ENCODE measurements at places on chromosomes 1 and 21. TPM values are rescaled to one million over a fixed set of nuclear protein-coding genes. Genes with fewer than 3 reads are reported as not detected.

GPR161 gene
- 0.14 TPM for total RNA-seq

RAB13 gene
- 48.7 TPM for total RNA-seq

IFNLR1 gene
- 7.3 TPM for total RNA-seq

FMO2 gene
- total RNA-seq: not detected

FCRL1 gene
- 1.0 TPM for total RNA-seq

CDC14A gene
- total RNA-seq: 11.2 TPM

SPRR1B gene
- not detected for total RNA-seq

S100A1 gene
- not detected for total RNA-seq

DNA sequence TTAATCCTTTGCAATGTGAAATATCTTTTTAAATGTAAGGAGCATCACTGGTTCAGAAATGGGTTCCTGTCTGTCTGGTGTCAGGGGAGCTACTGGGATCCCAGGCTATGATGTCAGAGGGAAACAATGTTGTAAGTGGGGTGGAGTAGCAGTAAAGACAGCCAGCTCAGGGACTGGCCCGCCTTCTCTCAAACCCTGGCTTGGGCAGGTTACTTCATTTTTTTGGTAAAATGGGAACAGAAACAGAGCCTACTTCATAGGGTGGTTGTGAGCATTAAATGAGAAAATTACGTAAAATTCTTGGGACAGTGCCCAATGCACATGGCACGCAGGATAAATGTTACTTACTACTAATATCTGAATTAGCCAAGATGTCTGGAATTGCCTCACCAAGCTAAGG, 30.7 kb upstream of the IL20 start:
- DNase-seq: no peak
- H3K36me3 ChIP-seq: no peaks in the 10 kb centered on the region
- H3K27me3 ChIP-seq: no peaks in the 10 kb centered on the region
- H3K4me1 ChIP-seq: peaks cover 17% of the 10 kb centered on the region

- no peak overlapping the region for H3K4me3 ChIP-seq
- H3K36me3 ChIP-seq: no peaks in the 10 kb centered on the region
- H3K27me3 ChIP-seq: no peaks in the 10 kb centered on the region
- no peak for DNase-seq
- H3K27ac ChIP-seq: no peak overlapping the region
- no peaks in the 10 kb centered on the region for H3K4me1 ChIP-seq
These were observed 8.1 kb upstream of the MT1HL1 start for GRCh38 chr1:237012361-237012760.

- DNase-seq: no peak
- H3K36me3 ChIP-seq: no peaks in the 10 kb centered on the region
- H3K27ac ChIP-seq: no peak overlapping the region
- no peak overlapping the region for H3K4me3 ChIP-seq
- H3K4me1 ChIP-seq: no peaks in the 10 kb centered on the region
- peaks cover 8% of the 10 kb centered on the region for H3K27me3 ChIP-seq
These were observed 53.9 kb downstream of the LAMC2 start for GRCh38 chr1:183239793-183240525.

DNA sequence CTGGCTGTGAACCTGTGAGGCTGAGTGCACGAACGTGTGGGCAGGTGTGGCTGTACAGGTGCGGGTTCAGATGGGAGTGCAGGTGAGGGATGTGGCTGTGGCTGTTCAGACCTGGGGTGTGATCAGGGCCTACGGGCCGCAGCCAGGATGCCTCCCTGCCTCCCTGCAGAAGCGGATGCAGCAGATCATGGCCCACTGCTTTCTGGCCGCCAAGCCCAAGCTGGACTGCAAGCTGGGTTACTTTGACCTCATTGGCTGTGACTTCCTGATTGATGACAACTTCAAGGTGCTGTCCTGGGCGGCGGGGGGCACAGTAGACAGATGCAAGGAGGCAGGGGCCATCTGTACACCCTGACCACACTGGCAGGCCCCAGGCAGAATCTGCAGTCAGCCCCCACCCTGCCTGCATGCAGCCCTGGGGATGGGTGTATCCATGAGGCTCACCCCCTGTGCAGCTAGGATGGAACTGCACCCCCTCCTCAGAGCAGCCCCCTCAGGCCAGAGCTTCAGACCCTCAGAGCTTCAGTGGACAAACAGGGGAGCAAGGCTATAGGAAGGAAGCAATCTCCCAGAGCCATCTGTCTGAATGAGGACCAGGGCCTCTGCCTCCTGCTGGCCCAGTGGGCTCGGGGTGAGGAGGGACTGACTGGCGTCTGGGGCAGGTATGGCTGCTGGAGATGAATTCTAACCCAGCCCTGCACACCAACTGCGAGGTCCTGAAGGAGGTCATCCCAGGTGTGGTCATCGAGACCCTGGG, 9.8 kb downstream of the TNFRSF18 start:
- H3K36me3 ChIP-seq: no peaks in the 10 kb centered on the region
- no peak overlapping the region for H3K4me3 ChIP-seq
- H3K4me1 ChIP-seq: peaks cover 7% of the 10 kb centered on the region
- H3K27ac ChIP-seq: no peak overlapping the region

- DNase-seq: no peak
- H3K4me1 ChIP-seq: no peaks in the 10 kb centered on the region
- no peak overlapping the region for H3K27ac ChIP-seq
- H3K36me3 ChIP-seq: no peaks in the 10 kb centered on the region
- H3K4me3 ChIP-seq: no peak overlapping the region
These were observed 9.4 kb upstream of the TMEM52 start for GRCh38 chr1:1928231-1929101.

DNA sequence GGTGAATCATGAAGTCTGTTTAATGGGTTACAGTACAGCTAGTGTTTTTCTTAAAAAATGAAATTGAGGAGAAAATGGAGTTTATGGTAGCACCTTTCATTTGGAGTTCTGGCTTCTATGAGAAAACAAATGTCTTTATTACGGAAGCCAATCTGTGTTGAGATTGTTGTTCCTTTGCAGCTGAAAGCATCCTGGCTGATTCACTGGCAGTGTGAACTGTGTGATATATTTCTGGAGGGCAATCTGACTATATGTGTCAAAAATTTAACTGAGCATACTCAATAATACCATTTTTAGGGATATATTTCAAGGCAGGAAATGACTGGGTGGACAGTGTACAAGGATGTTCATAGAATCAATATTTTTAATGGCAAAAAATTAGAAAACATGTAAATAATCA, 46.6 kb upstream of the LYST start:
- no peak overlapping the region for H3K27ac ChIP-seq
- H3K4me3 ChIP-seq: no peak overlapping the region
- H3K4me1 ChIP-seq: peaks cover 29% of the 10 kb centered on the region
- no peaks in the 10 kb centered on the region for H3K36me3 ChIP-seq
- no peak for DNase-seq

DNA sequence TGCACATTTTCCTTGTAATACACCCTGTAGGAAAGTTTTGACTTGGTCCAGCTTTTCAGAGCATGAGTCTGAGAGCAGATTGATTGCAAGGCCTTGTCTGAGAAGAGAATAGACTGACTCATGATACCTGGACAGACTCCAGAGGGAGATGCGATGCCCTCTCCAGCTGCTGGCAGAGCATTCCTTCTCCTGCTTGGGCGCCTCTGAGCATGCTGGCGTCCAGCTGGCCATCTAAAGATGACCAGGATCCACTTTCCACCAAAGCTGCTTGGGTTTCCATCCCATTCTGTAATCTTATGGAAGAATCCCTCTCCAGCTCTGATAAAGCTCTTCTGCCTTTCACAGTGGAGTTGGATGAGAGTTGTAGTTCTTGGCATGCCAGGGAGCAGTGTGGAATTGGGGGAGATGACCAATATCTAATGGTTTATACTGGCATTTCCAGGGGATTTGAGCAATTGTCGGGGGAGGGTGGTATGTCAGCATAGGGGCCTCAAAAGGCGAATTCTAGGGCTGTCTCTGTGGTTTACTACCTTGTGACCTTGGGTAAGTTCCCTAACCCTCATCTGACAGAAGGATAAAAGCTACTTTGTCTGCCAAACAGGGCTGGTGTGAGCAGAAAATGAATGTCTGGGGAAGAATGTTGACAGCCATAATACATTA, 19.5 kb downstream of the SZRD1 start:
- H3K4me1 ChIP-seq: peaks cover 51% of the 10 kb centered on the region
- peak overlapping the region; percentile 40 for H3K27ac ChIP-seq
- H3K27me3 ChIP-seq: no peaks in the 10 kb centered on the region

- no peak for DNase-seq
- no peak overlapping the region for H3K27ac ChIP-seq
- peaks cover 3% of the 10 kb centered on the region for H3K4me1 ChIP-seq
- H3K27me3 ChIP-seq: no peaks in the 10 kb centered on the region
- H3K4me3 ChIP-seq: no peak overlapping the region
These were observed 74.4 kb downstream of the COL24A1 start for GRCh38 chr1:86082183-86082582.

DNA sequence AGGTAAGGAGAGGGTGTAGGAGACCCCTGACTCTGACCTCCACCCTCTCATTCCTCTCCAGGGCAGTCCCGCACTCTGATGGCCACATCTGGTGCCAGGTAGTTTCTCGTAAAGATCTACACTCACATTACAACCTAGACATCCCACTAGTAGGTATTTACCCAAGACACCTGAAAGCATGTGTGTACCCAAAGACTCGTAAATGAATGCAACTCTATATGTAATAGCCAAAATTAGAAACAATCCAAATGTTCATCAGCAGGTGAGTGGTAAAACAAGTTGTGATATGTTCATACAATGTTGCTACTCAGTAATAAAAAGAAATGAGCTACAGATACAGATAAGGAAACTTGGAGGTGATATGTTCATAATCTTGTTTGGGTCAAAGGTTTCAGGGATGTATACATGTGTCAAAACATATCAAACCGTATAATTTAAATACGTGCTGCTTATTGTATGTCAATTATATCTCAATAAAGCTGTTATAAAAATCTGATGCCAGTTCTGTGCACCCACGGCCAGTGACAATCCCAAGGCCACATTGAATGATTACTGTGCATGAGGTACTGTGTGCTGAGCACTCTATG, 37.8 kb upstream of the SLC2A1 start:
- H3K27ac ChIP-seq: no peak overlapping the region
- no peak overlapping the region for H3K4me3 ChIP-seq
- no peaks in the 10 kb centered on the region for H3K27me3 ChIP-seq
- no peaks in the 10 kb centered on the region for H3K36me3 ChIP-seq

- H3K27ac ChIP-seq: no peak overlapping the region
- H3K4me1 ChIP-seq: no peaks in the 10 kb centered on the region
These were observed 418.8 kb downstream of the PTPRU start for GRCh38 chr1:29655145-29655544.

GRCh38 chr1:233828480-233828879, 76.0 kb upstream of the SLC35F3 start:
- no peaks in the 10 kb centered on the region for H3K36me3 ChIP-seq
- no peak overlapping the region for H3K27ac ChIP-seq
- H3K4me3 ChIP-seq: no peak overlapping the region
- no peak for DNase-seq
- peaks cover 2% of the 10 kb centered on the region for H3K27me3 ChIP-seq

DNA sequence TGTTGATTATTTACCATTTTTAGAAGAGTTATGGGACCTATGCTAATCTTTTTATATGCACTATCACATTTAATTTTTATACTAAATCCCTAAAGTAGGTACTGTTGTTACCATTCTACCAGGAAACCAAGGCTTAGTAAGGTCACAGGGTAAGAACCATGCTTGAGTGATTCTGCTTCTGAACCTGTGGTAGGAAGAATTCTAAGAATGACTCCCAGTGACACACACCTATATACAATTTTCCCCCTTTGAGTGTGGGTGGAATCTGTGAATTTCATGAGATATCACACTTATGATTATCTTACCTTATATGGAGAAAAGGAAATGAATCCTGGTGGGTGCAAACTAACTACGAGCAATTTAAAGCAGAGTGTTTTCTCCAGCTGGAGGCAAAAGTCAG, 391.0 kb downstream of the USH2A start:
- DNase-seq: no peak
- H3K4me1 ChIP-seq: no peaks in the 10 kb centered on the region
- no peak overlapping the region for H3K27ac ChIP-seq

Data from activated naive CD8-positive, alpha-beta T cell treated with anti-CD3 and anti-CD28 coated beads for 36 hours (primary cell).